RPMI7951 (cell line): ENCODE measurements at places on chromosomes 1 and 21. TPM values are rescaled to one million over a fixed set of nuclear protein-coding genes. Genes with fewer than 3 reads are reported as not detected.

DVL1 gene
- 24.0 and 36.5 TPM in 2 replicates for total RNA-seq

CLDN14 gene
- not detected in 2 replicates for total RNA-seq

DNA sequence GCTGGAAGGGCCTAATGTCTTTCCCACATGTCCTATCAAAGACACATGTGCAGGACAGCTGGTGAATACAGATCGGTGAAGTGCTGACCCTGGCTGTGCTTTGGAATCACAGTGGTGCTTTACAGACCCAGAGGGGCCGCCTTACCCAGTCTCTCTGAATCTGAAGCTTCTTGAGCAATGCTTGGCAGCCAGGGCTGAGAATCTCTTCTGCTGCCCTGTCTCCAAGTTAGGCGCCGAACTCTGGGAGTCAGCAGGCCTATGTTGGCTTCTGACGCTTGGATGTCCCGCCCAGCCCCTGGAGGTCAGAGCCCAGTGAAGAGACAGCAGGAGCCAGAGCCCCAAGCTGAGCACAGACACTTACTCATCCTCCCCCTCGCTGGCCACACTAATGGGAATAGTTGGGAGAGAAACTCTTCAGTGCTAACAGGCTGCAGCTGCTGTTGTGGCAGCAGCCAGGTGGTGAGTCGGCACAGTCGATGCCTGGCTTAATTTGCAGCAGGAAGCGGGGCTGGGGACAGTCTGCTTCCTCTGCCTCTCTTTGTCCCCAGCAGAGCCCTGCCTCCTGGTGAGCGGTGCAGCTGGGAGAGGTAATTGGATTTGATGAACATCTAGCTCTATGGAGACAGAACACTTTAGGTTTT is 68.1 kb downstream of the URB2 start:
- peak; percentile 95 for DNase-seq

DNA sequence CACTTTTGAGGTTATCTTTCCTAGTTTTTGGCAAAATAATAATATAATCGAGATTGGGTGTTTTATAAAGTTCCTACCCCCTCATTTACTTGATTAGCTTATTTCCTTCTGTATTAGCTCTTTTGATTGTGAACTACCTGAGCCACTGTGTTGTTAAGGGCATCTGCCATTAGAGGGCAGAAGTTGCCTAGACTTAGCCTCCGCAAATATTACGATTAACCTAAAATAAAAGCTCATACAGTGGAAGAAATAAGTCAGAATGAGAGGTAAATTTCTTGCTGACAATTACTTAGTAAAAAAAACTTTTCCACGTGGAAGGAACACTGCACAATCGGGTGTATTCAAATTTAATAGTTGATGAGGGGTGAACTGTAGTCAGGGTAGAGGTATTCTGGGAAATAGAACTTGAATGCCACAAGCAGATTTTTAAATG is 2.3 kb downstream of the H3-3A start:
- DNase-seq = peak; percentile 54

- DNase-seq = no peak
Observed at GRCh38 chr1:151846686-151847237, 6.8 kb downstream of the THEM5 start.

GRCh38 chr1:54428837-54429518 is 22.8 kb upstream of the SSBP3 start:
- no peak for DNase-seq
